ENCODE measurements at places on chromosomes 6 and 20. TPM values are rescaled to one million over a fixed set of nuclear protein-coding genes. Genes with fewer than 3 reads are reported as not detected.

Gene KCTD20
- 15.9 TPM for total RNA-seq

Gene NRSN1
- total RNA-seq: not detected

Gene AGER
- 1.3 TPM for total RNA-seq

Gene NRN1
- 0.59 TPM for total RNA-seq

Gene GLP1R
- not detected for total RNA-seq

Gene HLA-DMB
- total RNA-seq: 2.2 TPM

Gene AK9
- 1.5 TPM for total RNA-seq

Gene CCN2
- total RNA-seq: 155 TPM

Gene FOXP4
- total RNA-seq: 22.0 TPM

Gene IBTK
- 25.8 TPM for total RNA-seq

Gene GCNT2
- total RNA-seq: 4.9 TPM

Gene CST3
- 426 TPM for total RNA-seq

Gene IMPG1
- not detected for total RNA-seq

Gene MOG
- not detected for total RNA-seq

Gene FRS3
- total RNA-seq: 2.9 TPM
